ENCODE measurements at places on chromosomes 11 and 22.

GRCh38 chr11:68825571-68825970 lies 16.1 kb downstream of the CPT1A start:
- no peak for DNase-seq

GRCh38 chr22:36334821-36335603 lies 52.8 kb downstream of the MYH9 start:
- no peak for DNase-seq

DNA sequence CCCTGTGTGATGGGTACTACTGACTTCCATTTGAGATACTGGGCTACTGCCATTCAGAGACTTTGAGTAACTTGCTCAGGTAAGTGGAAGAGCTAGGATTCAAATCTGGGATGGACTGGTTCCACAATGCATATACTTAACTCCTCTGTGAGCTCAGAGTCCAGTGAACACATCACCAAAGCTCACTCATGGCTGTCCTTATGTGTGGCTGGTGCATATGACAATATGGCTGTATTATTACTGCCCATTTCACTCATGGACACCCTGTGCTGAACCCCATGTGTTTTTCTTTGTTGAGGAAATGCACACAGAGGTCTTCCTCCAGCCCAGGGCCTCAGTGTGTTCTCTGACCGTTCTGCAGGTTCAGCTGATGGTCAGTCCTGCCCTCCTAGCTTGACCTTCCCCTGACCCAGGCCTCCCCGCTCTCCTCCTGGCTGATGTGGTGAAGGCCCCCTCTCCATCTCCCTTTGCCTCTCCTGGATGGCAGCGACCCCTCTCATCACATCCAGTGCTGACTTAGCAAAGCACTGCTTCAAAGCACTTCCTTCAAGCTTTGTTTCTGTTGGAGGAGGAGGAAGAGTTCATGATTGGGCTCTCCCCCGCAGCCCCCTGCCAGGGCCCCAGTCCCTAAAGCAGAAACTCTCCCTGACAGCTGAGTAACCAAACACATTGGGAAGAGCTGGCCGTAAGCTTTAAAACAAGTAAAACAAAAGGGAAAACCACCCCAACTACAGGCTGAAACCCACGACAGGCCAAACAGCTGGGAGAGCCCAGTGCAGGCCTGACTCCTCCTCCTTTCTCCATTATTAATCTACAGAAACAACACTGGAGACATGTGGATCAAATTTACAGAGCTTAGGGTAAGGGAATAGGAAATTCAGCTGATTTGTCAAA lies 101.2 kb downstream of the NAT10 start:
- DNase-seq = no peak

DNA sequence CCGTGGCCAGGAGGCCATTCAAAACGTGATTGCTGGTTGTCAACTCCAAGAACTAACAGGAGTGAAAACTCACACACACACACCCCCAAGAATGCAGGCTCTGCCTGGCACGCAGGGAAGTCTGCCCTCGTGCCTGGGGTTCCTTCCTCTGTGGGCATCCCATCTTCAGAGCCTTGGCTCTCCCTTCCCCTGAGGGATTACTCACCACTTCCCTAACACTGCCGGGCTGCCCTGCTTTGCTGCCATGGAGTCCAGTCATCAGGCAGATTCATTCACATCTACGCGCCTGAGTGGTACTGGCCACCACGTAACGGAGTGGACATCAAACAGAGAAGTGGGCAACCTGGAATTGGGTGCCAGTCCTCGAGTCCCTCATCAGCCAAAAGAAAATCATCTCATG lies 120.7 kb upstream of the TMEM45B start:
- DNase-seq = no peak

DNA sequence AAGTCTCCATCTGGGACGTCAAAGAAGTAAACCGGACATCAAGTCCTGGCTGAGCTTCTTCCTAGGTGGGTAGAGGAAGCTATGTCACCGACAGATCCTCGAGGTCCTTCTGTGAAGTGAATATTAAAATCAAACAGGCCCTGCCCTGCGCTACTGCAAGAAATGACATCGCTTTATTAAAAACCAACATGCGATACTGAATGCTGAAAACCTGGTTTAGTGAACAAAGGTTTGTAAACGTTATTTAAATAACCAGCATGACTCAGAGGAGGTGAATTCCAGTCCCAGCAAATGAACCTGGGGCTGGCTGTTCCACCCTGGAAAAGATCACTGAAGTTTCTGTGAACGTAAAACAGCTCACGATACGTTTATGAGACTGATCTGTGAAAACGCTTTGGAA lies 645 bp downstream of the RTCB start:
- no peak for DNase-seq

DNA sequence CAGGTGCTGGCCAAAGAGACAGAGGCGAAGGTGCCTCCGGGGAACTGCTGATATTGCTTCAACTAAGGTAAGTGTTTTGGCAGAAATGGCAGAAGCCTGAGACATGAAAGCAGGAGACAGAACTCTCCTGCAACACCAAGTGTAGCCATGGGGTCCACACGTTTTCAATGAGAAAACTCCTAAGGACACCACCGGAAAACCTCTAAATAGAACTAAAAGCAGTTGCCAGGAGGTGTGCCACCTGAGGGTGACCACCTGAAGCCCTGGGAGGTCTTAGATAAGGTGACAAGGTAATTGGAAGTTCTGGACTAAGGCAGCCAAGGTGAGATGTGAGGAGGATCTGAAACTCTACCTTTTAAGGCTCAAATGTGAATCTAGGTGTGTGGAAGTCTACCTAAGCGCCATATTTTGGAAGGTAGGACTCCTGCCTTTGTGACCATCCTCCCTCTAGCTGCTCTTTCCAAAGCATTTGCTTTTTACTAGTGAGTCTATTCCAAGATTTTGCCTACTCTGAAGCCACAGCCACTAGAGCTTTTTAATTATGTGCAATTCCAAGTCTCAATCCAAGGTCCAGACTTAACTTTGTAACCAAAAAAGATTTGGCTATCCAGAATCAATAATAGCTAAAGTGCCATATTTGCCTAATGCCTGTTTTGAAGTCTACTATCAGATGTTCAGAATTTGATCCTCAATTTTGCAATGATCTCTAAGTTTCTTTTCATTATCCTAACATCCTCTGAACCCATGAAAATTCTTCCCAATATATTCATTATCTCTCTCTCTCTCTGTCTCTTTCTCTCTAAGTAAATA lies 4.5 kb upstream of the ZC3H12C start:
- no peak for DNase-seq

- no peak for DNase-seq
Measured at GRCh38 chr11:113278925-113279324, 35.5 kb upstream of the TTC12 start.

DNA sequence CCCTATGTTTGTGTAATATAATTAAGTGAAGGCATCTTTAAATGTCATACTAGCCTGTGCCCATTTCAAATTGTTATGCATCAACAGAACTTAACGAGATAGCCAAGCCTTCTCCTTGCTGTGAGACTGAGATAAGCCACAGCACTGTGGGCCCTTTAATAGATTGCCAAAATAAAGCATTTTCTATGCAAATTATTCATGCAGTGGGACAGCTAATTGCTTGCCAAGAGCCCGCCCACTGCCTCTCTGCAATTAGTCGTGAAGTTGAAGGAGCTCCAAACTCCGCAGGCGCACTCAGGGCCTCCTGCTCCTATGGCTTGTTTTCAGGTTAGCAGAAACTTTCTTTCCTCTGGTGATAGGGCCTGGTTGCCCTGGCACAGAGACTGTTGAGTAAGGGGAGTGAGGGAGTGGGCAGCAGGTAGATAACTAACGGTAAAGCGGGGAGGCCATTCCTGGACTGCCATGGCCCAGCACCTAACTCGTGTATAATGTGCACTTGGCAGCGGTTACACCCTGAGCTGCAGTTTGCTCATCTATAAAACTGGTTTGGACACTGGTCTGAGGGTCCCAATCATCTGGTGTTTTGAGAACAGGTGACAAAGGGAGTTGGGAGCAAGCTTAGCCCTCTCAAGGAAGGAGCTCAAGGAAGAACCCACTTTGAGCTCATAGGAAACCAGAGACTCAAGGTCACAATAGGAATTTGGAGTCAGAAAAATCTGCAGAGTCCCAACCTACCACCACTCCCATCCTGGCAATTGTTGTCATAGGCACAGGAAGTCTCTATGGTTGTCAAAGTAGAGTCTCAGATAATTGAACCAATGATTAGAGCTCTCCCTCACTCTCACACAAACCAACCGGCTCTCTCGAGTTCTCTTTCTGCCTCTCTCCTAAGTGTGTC lies 33.9 kb upstream of the RIC3 start:
- DNase-seq = no peak

GRCh38 chr22:42443240-42444076 lies 11.3 kb upstream of the NFAM1 start:
- no peak for DNase-seq

GRCh38 chr11:116891746-116892145 lies 54.3 kb upstream of the APOA1 start:
- DNase-seq = no peak

DNA sequence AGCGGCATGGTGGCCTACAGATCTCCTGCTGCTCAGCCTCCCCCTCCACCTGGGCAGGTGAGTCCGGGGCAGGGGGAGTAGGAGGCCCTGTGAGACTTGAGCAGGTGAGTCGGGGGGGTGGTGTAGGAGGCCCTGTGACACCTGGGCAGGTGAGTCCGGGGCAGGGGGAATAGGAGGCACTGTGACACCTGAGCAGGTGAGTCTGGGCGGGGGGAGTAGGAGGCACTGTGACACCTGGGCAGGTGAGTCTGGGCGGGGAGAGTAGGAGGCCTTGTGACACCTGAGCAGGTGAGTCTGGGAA lies 299.3 kb downstream of the BRD1 start:
- no peak for DNase-seq

Data from stimulated activated CD4-positive, alpha-beta T cell treated with anti-CD3 and anti-CD28 coated beads, Interleukin-1b, Interleukin-23, amount 100 ng/mL, for 1 hour (primary cell).